ENCODE measurements at places on chromosomes 6 and 20.
A peak's percentile ranks its signal among the peaks of the same experiment; 100 is the strongest.

- no peak for DNase-seq
- peaks cover 38% of the 10 kb centered on the region for H3K4me1 ChIP-seq
- H3K27me3 ChIP-seq, result no peaks in the 10 kb centered on the region
- H3K27ac ChIP-seq, result peak overlapping the region; percentile 96
- H3K4me3 ChIP-seq, result no peak overlapping the region
- H3K36me3 ChIP-seq, result no peaks in the 10 kb centered on the region
Observed at GRCh38 chr20:3812975-3813847, 7.1 kb upstream of the AP5S1 start.

DNA sequence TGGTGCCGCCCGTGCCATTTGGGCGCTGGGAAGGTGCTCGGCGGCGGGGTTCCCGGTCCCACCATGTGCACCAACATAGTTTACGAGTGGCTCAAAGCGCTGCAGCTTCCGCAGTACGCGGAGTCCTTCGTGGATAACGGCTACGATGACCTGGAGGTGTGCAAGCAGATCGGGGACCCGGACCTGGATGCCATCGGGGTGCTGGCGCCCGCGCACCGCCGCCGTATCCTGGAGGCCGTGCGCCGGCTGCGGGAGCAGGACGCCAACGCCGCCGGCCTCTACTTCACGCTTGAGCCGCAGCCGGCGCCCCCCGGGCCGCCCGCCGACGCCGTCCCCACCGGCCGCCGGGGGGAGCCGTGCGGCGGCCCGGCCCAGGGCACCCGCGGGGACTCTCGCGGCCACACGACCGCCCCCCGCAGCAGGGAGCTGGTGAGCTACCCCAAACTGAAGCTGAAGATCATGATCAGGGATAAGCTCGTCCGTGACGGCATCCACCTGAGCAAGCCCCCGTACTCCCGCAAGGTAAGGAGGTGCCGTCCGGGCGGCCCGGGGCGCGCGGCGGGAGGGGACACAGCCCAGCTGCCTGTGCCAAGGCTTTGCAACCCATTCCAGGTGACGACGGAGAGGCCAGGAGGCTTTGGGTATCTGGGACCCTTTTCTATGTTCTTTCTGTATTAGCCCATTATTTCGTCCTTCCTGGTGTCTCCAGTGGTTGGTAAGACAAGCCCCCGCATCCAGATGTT, 547 bp downstream of the SAMD5 start:
- peak; percentile 65 for DNase-seq
- peaks cover 22% of the 10 kb centered on the region for H3K4me1 ChIP-seq
- H3K36me3 ChIP-seq, result no peaks in the 10 kb centered on the region
- peak overlapping the region; percentile 63 for H3K27ac ChIP-seq
- H3K27me3 ChIP-seq, result peaks cover 14% of the 10 kb centered on the region

GRCh38 chr6:151482290-151482689, 11.5 kb upstream of the CCDC170 start:
- H3K4me1 ChIP-seq, result no peaks in the 10 kb centered on the region
- H3K36me3 ChIP-seq, result no peaks in the 10 kb centered on the region
- H3K27me3 ChIP-seq, result no peaks in the 10 kb centered on the region
- peak overlapping the region; percentile 6 for H3K4me3 ChIP-seq

DNA sequence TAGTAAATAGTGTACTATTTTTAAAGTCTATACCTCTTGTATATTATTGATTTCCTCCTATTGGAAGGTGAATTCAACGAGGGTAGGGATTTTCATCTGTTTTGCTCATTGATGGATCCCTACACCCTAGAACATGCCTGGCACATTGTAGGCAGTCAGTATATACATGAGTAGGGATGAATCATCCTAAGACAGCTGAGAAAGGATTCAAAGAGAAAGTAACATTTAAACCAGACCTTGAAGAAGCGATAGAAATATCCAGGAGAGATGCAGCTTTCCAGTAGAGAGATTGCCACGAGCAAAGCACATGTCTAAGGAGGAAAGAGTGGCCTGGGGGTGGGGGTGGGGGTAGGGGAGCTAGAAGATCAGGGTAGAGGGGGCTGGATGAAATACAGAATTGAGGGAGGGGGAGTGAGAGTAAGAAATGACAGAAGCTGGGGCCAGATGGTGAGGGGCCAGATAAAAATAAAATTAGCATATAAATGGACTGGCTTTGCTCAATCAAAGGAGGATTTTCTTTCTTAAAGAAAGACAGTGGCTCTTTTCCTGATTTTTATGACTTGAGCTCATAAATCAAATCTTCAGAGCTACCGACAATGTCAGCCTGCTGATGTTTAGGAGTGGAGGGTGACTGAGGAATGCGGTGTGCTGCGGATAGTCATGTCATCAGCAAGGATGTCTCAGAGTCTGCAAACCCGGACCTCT, 168.2 kb downstream of the SAMD5 start:
- DNase-seq, result no peak
- H3K27me3 ChIP-seq, result no peaks in the 10 kb centered on the region
- H3K4me1 ChIP-seq, result no peaks in the 10 kb centered on the region
- H3K36me3 ChIP-seq, result no peaks in the 10 kb centered on the region

Measured in upper lobe of right lung (tissue), 1 donor.